Esophagus muscularis mucosa (tissue), 4 donors: ENCODE measurements at places on chromosomes 4 and X. TPM values are rescaled to one million over a fixed set of nuclear protein-coding genes. Genes with fewer than 3 reads are reported as not detected.

- no peak overlapping the region for H3K27ac ChIP-seq
- H3K4me1 ChIP-seq: no peaks in the 10 kb centered on the region
- H3K27me3 ChIP-seq: no peaks in the 10 kb centered on the region
- H3K4me3 ChIP-seq: no peak overlapping the region
Observed at GRCh38 chrX:41721590-41721989, 2.4 kb upstream of the GPR82 start.

DNA sequence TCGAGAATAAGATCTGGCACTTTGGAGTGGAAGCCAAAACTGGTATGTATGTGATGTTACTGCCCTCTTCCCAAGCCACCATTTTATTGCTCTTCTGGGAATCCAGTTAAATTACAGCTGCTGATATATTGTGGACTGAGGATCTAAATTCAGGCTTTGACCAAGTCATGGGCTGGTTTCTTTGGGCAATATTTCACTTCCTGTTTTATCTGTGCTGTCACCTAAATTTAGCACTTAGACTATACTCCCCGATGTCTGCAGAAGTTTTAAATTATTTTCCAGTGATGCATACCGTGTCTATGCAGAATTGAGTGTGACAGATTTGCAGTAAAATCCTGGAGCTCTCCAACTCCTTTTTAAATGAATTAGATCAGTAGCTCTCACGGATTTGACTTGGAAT lies 100.0 kb downstream of the TEX13A start:
- H3K4me3 ChIP-seq: no peak overlapping the region
- H3K4me1 ChIP-seq: no peaks in the 10 kb centered on the region
- H3K27ac ChIP-seq: no peak overlapping the region
- H3K27me3 ChIP-seq: no peaks in the 10 kb centered on the region

The CTAG1A gene
- not detected for total RNA-seq

GRCh38 chr4:118736900-118737299 lies 51.7 kb downstream of the METTL14 start:
- no peak overlapping the region for H3K4me3 ChIP-seq
- peaks cover 33% of the 10 kb centered on the region for H3K4me1 ChIP-seq
- no peak overlapping the region for H3K27ac ChIP-seq
- DNase-seq: no peak
- no peaks in the 10 kb centered on the region for H3K27me3 ChIP-seq
- peaks cover 86% of the 10 kb centered on the region for H3K36me3 ChIP-seq

DNA sequence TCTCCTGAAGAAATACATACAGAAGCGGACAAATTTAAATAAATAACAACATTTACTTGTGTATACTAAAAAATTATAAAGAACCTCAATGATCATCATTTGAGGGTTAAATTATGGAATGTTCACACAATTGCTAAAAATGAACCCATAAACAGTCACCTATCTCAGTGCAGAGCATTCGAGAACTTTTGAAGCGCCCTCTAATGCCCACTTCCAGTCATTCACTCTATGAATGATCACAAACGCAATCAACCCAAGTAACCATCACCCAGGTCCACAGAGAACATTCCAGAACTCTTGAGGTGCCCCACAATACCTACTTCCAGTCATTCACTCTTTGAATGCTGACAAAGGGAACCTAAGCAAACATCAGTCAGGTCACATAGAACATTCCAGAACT lies 103.5 kb upstream of the PLAC1 start:
- no peaks in the 10 kb centered on the region for H3K27me3 ChIP-seq
- H3K27ac ChIP-seq: no peak overlapping the region
- no peaks in the 10 kb centered on the region for H3K36me3 ChIP-seq
- H3K4me1 ChIP-seq: no peaks in the 10 kb centered on the region
- no peak for DNase-seq
- no peak overlapping the region for H3K4me3 ChIP-seq

GRCh38 chr4:168380290-168380689 lies 61.7 kb upstream of the DDX60 start:
- no peak overlapping the region for H3K27ac ChIP-seq
- H3K4me1 ChIP-seq: no peaks in the 10 kb centered on the region
- H3K36me3 ChIP-seq: peaks cover 5% of the 10 kb centered on the region
- no peak for DNase-seq

DNA sequence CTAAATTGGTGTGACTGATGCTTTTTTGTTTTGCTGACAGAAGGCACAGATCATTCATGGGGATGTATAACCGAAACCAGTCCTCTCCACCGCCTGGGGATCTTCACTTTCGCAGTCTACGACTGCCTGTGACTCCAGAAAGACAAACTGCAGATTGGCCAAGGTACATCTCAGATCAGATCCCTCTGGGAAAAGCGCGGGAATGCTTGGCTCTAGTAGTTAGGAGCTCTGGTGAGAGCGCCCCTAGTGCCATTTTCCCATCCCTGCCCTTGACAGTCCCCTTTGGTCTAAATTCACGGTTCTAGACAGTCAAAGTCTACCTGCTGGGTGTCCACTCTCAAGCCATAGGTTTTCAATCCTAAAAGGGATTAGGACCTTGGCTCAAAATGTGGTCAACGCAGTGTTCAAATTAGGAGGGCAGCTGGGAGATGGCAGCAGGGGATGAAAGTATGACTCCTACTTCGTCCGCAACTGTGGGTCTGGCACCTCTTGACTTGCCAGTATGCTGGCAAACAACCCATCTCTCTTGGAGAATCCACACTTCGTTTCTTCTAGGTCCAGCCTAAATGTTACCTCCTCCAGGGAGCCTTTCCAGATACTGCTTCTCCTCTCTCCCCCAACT lies 6.9 kb upstream of the HAND2 start:
- peaks cover 69% of the 10 kb centered on the region for H3K4me1 ChIP-seq
- no peak for DNase-seq
- peaks cover 11% of the 10 kb centered on the region for H3K36me3 ChIP-seq

DNA sequence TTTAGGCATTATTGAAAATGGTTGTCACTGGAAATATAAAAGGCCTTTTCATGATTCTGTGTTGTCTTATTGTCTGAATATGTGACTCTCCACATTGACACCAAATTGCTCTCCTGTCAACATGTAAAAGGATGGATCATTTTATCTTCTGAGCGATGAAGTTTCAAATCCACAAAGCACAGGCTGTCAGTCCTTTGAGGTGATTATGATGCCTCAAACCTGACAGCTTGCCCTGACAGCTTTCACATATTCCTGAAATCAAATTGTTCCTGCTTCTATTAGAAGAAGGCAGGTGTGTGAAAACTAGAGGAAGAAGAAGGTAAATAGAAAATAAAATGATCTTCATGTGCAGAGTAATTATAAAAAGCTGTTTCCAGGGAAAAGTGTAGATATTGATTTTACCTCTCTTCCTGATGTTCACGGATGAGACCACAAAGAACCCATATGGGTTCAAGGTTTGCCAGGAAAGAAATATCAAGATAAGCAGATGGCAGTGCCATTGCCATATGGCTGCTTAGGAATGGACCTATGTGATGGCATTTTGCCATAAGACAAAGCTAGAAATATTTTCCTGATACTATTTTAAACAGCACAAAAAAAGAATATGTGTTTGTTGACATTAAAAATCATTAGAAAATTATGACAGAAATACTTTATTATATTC lies 1006.3 kb upstream of the AGA start:
- no peaks in the 10 kb centered on the region for H3K4me1 ChIP-seq
- no peaks in the 10 kb centered on the region for H3K27me3 ChIP-seq
- no peak overlapping the region for H3K27ac ChIP-seq
- DNase-seq: no peak

GRCh38 chr4:8617486-8618040 lies 25.0 kb downstream of the CPZ start:
- no peak overlapping the region for H3K4me3 ChIP-seq
- H3K4me1 ChIP-seq: no peaks in the 10 kb centered on the region
- DNase-seq: no peak
- no peaks in the 10 kb centered on the region for H3K27me3 ChIP-seq
